Naive thymus-derived CD4-positive, alpha-beta T cell (primary cell): ENCODE measurements at places on chromosomes 12 and 14.

- no peak for DNase-seq
These were observed 88.9 kb upstream of the SOX5 start for GRCh38 chr12:24038211-24038997.

- no peak for DNase-seq
These were observed 23.4 kb upstream of the IPO8 start for GRCh38 chr12:30719060-30719459.

DNA sequence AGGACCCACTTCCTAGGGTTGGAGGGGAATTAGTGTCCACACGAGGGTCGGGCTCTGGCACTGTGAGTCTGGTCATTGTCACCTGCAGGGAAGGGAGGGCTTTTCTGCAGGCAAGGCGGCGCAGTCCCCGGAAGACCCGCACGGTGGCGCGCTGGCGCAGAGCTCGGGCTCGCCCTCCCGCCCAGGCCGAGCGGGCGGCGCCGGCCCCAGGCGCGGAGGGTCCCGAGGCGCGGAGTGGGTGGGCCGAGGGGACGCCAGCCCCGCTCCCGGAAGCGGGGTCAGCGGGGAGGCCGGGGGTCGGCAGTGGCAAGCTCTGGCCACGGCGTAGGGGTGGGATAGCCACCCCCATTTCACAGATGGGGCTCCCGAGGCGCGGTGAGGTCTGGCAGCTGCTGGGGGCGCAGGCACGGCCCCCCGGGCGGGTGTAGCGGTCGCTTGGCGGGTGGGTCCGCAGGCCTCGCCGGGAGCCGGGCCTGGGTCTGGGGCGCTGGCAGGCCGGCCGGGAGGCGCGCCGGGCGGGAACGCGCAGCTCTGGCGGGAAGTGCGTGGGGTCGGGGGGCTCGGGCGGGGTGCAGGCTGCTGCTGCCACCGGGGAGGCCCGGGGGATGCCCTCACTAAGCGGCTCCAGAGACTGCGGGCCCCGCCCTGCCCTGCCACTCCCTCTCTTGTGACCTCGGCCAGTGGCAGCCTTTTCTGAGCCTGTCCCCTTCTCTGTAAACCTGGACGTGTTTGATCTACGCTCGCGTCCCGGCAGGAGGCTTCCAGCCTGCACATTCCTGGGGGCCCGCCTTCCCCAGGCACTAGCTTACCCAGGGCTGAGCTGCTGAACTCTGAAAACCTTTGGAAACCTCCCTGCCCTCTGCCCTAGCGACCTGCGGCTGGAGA is 46.1 kb downstream of the CYP46A1 start:
- peak; percentile 69 for DNase-seq

- no peak for DNase-seq
These were observed 1.3 kb downstream of the SP7 start for GRCh38 chr12:53334822-53335221.

- DNase-seq, result no peak
These were observed 128.1 kb upstream of the C14orf180 start for GRCh38 chr14:104451474-104451873.

- DNase-seq, result no peak
These were observed 184.8 kb downstream of the PIK3C2G start for GRCh38 chr12:18446061-18446644.

GRCh38 chr12:120994589-120995337 is 16.4 kb downstream of the HNF1A start:
- DNase-seq, result no peak

DNA sequence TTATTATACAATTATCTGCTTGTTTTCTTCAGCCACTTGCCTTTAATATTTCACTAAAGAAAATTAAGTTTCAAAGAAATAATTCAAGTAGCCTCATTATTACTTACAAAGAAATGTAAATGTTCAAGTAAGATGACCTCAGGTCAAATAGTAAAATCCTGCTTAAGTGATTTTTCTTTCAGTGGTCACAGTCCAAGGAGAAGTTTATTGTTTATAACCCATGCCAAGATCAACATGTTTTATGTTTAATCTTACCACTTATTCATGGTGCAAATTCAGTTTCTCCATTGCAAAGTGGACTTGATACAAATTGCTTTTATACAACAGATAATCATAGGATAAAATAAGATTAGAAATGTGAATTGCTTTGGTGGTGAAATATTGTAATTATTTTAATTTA is 370.2 kb upstream of the FLRT2 start:
- DNase-seq, result no peak

DNA sequence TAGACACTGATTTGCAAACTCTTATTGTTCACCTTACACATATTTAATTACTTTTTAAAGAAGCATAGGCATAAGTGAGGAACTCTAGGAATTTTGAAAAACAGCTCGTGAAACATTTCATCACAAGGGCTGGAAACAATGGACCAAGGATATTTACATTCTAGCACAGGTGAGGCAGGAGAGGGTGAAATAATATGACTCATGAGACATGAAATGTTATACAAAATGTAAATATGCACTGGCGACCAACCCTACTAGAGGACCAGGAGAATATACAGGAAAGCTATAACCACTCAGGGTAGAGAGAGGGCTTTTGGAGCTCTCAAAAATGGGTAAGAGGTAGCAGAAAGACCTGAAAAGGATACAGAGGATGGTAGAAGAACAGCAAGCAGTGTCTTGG is 115.3 kb downstream of the PTGER2 start:
- no peak for DNase-seq

GRCh38 chr12:110704750-110705149 is 15.8 kb upstream of the HVCN1 start:
- DNase-seq, result peak; percentile 23

DNA sequence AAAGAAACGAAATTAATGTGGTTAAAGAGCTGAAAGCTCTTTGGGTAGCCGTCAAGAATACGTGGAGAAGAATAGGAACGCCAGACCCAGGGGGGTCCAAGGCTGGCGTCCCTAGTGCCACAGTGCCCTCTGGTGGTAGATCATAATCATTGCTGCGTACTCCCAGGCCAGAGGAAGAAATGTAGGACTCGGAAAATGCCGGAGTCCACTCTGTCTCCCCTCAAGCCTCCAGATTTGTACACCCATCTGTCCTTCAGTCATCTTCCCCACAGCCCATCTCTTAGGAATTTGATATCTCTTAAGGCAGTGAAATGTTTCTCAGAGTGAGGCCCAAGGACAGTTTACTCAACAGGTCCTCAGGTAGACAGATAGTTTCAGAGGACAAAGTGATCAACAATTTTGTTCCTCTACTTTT is 25.4 kb upstream of the PLEKHG6 start:
- peak; percentile 39 for DNase-seq

DNA sequence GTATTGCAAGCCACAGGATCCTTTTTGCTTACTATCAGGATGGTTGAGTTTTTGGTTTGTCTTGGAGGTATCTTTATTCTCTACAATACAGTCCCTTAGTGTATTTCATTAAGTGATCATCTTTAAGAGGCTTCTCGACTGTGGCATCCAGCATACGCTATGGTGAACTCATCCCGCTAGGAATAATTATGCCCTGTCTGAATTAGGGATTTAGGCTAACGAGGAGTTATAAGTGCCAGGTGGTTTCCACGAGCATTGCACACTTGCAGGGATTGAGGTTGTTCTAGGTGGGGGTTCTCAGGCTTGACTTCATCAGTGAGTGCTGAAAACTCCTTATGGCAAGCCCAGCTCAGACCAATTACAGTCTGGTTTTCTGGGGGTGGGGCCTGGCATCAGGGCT is 37.2 kb upstream of the RBM19 start:
- DNase-seq, result no peak

DNA sequence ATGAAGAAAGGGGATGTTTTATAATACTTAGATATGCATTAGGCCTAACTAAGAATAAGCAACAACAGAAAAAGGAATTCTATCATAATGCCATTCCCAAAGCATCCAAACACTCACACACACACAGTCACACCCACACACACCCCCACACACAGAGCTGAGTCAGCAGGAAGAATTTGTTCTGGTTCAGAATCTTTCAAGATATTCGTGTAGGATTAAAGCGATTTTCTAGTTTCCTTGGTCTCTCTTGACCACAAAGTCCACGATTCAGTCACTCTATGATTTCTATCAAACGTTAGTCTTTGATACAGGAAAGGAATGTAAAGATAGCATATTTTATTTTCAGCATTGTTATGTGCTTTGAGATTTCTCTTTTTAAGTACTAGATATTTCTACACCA is 382.6 kb upstream of the DCN start:
- no peak for DNase-seq

DNA sequence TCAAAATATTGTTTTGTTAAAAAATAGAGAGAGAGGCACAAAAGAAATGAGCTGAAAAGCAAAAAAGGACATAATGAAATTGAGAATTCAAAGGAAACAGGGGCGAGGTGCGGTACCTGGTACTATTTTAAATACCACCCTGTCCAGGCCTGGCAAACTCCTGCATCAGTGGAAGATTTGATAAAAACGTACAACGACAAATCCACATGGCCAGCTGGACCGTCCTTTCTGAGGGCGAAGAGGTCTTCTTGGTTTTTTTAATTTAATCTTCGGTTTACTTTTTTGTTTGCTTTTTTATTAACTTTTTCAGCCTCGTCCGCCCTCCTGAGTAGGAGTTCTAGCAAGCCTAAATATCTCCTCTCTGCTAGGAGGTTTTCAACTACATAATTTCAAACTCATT is 11.9 kb downstream of the BCL11B start:
- DNase-seq, result peak; percentile 33

DNA sequence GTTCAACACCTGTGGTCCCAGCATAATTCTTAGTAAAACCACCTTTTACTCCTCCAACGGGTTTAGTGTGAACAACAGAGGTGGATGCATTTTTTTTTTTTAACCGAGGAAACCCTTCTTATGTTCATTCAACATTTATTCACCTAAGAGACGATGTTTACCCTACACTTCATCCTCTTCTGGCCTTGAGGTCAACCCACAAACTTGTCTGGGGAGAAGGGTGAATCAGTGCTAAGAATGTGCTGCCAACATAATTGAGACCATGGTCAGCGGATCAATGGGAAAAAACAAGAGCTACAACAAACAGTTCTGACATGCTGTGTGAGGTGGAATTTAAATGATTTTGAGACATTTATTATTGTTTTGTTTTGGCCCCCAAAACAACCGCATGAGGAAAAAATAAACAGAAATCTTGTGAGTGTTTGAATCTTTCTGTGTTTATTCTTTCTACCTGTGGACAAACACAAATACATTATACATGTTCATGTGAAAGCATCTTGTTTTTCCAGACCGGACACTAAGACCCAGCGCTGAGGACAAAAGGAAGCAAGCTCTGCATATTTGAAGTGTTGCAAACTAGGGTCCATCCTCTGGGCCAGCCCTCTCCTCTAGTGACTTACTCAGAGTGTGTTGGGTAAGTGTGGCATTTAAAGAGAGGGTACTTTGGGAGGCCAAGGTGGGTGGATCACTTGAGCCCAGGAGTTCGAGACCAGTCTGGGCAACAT is 5.1 kb upstream of the USP30 start:
- no peak for DNase-seq

DNA sequence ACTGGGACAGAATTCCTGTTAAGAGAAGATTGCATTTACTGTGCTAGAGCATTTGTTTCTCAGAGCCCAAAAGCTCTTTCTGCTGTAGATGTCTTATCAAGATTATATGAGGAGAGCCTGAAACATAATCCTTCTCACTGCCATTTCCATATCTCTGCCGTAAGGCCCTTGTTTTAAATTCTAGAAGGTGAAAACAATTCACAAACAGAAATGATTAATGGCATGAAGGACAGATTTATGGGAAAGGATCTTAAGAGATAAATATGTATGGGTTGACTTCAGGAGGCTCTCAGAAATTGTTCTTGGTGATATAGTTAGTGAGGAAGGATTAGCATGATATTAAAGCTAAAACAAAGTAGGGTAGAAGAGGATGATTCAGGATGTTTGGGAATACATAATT is 40.8 kb upstream of the PRICKLE1 start:
- no peak for DNase-seq

- DNase-seq, result no peak
These were observed 3.0 kb downstream of the GAS2L3 start for GRCh38 chr12:100576331-100577036.

GRCh38 chr12:82660541-82661325 is 26.0 kb upstream of the TMTC2 start:
- no peak for DNase-seq

DNA sequence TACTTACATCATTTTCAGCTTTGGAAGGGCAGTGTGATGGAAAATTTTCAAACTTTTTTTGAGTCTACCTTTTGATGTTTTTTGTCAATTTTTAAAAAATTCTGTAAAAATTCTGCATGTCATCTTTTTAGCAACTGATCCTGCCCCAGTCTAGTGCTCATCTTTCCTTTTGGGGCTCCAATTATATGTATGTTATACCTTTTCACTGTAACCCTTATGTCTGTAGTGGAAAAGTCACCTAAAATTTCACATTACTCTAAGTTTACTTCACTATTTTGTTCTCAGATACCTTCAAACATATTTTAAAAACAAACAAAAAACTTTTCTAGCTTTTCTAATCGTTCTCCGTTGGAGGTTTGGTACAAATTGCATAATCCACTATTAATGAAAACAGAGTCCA is 32.5 kb upstream of the MYRFL start:
- no peak for DNase-seq

DNA sequence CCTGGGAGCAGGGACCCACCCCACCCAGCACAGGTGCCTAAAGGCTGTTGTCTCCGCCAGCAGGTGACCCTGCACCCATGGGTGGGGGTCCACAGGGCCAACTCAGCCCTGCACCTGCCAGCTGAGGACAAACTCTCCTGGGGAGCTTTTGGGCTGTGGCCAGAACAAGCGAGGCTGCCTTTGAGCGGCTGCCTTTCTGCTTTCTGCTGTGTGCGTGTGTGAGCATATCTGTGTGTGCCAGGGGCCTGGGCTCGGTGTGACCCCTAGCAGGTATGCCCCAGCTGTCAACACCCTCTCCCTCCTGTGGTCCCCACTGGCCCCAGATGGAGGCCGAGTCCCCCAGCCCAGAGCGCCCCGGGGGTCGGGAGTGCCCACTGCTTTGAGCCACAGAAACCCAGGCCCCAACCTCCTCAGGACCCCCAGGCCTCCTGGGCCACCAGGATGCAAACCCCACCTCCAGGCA is 25.9 kb upstream of the GPR132 start:
- DNase-seq, result no peak

GRCh38 chr12:11813438-11813813 is 164.0 kb downstream of the ETV6 start:
- DNase-seq, result no peak

DNA sequence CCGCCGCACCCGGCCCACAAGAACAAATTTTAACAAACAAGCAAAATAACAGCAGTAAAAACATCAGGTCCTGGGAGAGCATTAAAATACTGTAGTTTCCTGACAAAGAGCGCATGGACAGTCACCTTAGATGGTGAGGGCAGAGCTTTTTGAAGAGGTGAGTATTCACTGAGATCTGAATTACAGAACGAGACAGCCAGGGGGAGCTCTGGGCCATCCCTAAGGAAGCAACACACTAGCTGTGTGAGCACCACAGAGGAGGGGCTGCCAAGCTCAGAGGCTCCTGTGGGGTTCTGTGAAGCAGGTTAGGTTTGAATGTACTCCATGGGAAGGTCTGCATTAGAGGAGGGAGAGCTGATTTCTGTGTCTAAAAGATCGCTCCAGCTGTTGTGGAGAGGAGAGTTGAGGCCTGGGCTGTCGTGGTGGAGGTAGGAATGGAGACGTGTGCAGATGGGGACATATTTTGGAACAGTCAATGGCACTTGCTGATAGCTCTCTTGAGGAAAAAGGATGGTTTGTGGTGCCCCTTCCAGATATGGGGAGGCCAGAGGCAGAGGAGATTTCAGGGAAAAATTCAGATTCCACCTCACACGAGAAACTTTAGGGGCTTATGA is 72.9 kb downstream of the TRAFD1 start:
- peak; percentile 36 for DNase-seq

GRCh38 chr14:34356264-34356654 is 105.8 kb downstream of the SPTSSA start:
- no peak for DNase-seq
